ENCODE measurements at places on chromosomes 6 and 20.

DNA sequence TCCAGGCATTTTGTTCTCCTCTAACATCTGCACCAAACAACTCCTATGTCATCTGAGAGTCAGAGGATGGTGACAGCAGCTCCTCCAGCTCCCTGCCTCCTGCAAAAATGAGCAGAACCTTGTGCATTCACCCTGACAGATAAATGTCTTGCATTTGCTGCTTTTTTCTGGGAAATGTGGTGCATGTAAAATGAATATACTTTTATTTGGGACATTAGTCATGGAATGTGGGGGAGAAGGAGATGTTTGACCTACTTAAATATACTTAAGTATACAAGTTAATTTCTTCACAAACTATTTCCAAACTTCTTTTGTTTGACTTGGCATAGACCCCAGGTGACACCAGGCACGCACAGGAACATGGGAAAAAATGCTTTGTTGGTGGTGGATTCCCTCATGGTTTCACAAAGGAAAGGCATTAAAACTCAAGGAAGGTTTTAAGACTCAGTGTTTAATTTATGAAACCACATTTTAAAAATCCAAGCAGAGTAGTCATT is 181.8 kb upstream of the MCHR2 start:
- DNase-seq: no peak

DNA sequence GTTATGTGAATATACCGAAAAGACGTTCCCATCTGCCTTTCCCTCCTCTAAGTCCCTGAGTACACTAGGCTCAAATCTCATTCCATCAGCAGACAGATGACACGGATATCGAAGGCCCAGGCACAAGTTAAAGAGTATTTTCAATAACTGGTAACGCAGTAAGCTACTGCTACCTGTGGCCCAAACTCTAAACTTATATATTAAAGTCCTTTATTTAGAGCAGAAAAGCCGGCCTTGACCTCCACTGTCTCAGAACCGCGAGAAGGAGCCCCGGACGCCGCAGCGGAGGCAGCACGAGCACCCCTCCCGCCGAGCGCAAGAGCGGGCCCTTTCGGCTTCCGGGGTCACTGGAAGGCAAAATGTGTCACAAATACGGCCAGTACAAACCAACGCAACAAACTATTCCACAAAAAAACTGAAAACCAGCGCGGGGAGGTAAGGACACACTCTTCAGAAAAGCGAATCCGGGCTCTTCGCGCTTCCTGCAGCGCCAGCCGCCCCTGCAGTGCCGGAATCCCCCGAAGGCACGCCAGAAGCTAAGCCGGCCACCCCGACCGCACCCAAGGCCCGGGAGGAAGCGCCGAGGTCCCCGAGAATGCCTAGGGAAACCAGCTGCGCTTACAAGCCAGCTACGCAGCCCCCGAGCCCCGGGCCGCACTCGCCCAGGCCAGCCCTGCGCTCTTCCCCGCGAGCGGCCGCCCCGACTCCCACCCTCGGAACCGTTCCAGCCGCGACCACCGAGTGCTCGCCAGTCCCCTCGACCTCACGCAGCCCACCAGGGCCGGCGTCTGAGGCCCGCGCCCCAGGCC is 681 bp downstream of the DIDO1 start:
- DNase-seq: peak; percentile 52

DNA sequence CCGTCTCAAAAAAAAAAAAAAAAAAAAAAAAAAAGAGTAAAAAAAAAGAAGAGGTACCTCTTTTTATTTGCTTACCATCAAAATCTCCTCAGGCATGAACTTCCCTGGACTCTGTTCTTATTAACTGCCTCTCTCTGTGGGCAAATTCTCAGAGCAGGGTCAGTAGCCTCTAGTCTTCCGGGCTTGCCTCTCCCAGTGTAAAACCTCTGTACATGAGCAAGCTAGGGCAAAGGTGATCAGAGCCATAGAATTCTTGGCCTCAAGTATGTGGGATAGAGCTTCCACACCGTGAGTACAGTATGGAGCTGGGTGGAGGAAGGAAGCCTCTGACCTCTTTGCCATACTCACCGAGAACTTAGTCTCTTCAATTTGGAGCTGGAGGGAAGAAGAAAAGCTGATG is 58.5 kb downstream of the TRPC4AP start:
- DNase-seq: no peak

- no peak for DNase-seq
Observed at GRCh38 chr20:60238992-60239660, 280.9 kb downstream of the CDH26 start.

DNA sequence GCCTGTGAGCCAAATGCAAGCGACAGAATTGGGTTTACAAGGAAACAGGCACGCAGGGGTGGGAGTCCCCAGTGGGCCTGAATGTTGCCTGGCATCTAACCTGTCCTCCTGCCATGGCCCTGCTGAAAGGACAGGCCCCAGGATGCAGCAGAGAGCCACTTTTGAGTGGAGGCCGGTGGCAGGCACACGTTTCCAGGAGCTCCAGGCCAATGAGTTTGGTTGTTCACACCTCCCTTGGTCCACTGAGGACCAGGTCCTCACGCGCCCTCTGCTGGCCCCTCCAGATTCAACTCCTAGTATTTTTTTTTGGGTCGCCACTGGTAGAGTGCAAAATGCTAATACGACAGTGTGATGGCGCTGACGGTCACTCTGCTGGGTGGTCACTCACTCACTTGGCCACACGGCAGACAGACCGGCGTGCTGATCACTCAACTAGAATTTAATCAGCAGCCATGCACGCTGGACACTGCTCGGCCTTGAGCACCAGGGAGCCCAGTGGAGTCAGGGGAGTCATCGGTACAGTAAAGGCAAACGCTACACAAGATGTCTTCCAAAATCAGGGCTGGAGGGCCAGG is 81.7 kb upstream of the NFATC2 start:
- peak; percentile 38 for DNase-seq

DNA sequence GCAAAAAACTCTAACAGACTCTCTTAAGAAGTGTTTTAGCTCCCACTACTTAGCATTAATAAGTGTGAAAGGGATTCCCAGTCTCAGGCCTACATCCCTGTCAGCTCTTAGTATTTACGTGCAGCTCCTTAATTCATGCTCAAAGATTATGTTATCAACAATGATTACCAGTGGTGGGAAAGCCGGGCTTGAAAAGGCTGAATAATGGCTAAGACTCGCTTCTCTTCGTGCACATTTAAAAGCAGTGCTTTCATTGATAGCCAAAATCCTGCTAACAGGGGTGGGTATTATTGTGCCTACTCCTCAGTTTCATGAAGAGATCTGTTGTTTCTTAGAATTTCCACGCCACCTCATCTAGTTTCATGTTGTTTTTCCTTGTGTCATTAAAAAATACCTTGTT is 518.8 kb downstream of the GRIK2 start:
- no peak for DNase-seq

GRCh38 chr6:89287351-89288028 is 27.6 kb downstream of the GABRR2 start:
- DNase-seq: no peak

DNA sequence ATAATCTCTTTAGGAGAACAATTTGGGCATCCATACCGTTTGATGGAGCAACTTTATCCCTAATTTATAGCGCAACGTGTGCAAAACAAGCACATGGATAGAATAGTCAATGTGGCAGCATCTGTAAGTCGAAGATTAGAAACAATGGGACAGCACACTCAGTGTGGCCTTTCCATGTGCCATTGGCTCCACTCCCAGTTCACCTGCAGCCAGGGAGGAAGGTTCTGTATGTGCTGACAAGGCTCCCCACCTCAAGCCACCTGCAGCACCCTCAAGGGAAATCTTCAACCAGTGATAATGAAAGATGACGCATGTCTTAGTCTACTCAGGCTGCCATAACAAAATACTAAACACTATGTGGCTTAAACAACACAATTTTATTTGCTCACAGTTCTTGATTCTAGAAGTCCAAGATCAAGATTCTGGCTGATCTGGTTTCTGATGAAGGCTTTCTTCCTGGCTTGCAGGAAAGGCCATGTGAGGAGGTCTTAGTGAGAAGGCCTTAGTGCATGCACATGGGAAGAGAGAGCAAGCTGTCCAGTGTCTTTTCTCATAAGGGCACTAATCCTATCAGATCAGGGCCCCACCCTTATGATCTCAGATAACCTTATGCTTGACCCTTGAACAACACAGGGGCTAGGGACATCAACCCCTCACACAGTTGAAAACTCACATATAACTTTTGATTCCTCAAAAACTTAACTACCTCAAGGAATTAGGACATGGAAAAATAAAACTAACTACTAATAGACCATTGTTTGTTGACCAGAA is 34.9 kb upstream of the SHLD1 start:
- DNase-seq: no peak

GRCh38 chr20:2946988-2947961 is 74.0 kb downstream of the PTPRA start:
- no peak for DNase-seq

DNA sequence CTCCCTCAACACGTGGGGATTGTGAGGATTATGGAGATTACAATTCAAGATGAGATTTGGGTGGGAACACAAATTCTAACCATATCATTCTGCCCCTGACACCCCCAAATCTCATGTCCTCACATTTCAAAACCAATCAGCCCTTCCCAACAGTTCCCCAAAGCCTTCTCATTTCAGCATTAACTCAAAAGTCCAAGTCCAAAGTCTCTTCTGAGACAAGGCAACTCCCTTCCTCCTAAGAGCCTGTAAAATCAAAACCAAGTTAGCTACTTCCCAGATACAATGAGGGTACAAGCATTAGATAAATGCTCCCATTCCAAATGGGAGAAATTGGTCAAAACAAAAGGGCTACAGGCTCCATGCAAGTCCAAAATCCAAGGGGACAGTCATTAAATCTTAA is 39.6 kb upstream of the PLAGL1 start:
- no peak for DNase-seq

DNA sequence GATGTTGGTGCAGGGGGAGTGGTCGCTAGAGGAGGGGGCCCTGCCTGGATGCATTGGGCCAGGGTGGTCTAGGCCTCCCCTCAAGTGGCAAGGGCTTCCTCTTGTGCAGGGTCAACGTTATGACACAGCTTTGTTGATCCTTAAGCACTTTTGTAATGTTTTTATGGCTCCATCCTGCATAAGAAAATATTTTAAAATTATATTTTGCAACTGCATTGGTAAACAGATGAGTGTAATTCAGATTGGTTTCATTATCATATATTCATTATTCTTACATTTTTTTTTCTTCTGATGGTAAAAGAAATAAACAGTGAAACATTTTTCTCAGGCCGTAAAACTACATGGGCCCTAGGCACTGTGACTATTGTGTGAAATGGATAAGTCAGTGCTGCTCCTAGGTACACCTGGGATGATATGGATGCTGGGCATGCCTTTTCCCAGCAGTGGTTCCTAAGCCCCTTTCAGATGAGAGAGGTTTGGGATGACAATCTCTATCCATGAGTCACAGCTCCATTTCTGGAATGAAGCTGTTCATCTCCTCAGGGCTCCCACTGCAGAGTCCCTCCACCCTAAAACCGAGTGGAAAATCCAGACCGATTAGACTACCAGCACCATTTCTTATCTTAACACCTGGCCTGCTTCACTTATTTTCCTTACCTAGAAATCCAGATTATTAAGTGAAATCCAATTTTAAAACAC is 5.8 kb upstream of the SIM1 start:
- no peak for DNase-seq

DNA sequence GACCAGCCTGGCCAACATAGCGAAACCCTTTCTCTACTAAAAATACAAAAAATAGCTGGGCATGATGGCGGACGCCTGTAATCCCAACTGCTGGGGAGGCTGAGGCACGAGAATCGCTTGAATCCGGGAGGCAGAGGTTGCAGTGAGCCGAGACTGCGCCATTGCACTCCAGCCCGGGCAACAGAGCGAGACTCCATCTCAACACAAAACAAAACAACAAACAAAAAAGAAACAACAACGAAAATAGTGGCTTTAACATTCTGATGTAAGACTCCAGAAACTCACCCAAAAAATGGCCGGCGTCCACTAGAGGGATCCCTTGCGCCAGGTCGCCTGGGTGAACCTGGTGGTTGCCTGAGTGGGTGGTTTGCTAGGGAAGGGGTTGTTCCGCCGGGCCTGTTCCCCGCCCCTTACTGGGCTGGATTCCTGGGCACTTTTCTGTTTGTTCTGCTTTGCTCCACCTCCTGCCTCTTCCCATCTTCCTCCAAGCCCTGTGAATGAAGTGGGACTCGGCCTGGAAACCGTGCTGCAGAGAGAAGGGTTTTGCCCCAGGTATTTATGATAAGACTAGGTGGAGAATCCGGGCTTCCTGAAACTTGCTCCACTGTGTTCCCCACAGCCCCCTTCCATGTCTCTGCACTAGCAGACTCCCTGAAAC is 1.5 kb downstream of the PABPC1L start:
- DNase-seq: no peak

DNA sequence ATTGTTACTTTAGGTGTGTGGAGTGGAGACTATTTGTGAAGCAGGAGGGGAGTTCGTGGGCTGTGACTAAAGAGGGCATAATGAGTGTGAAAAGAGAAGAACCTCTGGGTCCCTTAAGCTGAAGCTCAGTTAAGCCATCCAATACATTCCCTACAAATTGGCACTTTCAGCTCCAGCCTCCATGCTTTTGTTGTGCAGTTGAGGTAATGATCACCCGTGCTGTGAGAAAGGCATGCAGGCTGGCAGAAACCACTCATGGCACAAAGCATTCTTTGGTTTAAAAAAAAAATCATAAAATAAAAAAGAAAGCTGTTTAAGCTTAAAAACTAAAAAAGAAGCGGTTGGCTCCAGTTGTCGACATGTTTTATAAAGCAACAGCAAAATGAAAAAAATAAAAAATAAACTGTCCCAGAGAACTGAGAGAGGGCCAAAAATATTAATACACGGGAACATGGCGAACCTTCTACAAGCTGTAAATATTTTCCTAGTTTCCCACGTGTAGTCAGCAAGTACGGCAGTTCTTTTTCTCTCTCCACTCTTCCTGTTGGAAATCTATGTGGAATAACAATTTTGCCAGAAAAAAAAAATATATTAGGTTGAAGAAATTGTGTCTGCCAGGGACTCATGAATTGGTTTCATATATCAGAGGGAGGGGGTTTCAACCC is 82.2 kb downstream of the ANKRD60 start:
- DNase-seq: no peak

DNA sequence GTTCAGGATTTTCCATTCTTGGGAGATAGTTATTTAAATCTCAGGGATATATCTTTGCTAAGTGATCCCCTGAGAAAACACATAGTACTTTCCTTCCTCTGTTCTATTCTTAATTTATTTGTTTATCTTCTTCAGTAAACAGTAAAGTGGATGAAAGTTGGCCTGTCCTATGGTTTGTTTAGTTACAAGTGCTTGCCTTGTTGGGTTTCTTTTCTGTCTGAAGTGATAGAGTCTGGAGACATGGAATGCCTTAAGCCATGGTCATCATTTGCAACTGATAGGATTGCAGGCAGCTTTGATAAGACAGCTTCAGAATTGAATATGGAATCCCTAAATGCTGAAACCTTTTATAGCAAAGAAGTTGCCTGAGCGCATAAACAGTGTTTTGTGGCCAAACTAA is 4.9 kb downstream of the ADGRG6 start:
- DNase-seq: no peak

GRCh38 chr20:59682603-59683002 is 78.3 kb downstream of the PHACTR3 start:
- no peak for DNase-seq

DNA sequence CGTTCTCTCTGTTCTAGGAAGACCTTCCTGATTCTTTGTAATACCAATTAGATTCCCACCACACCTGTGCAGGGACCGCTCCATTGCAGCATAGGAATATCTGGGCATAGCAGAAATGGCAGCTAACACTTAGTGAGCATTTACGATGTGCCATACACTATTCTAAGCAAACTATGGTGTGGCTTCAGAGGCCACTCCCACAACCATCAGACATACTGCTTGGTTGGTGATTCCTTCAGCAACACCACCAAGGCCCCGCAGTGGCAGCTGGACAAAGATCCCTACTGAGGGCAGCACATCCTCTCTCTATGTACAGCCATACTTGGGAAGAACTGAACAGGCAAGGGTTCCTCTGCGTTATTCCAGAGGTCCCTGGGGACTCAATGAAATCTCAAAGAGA is 6.2 kb downstream of the KCNK5 start:
- DNase-seq: no peak

Measured in NCI-H2171 treated with DMSO at 0.1 percent for 48 hours (cell line).